ENCODE measurements at places on chromosomes 6 and 20.

DNA sequence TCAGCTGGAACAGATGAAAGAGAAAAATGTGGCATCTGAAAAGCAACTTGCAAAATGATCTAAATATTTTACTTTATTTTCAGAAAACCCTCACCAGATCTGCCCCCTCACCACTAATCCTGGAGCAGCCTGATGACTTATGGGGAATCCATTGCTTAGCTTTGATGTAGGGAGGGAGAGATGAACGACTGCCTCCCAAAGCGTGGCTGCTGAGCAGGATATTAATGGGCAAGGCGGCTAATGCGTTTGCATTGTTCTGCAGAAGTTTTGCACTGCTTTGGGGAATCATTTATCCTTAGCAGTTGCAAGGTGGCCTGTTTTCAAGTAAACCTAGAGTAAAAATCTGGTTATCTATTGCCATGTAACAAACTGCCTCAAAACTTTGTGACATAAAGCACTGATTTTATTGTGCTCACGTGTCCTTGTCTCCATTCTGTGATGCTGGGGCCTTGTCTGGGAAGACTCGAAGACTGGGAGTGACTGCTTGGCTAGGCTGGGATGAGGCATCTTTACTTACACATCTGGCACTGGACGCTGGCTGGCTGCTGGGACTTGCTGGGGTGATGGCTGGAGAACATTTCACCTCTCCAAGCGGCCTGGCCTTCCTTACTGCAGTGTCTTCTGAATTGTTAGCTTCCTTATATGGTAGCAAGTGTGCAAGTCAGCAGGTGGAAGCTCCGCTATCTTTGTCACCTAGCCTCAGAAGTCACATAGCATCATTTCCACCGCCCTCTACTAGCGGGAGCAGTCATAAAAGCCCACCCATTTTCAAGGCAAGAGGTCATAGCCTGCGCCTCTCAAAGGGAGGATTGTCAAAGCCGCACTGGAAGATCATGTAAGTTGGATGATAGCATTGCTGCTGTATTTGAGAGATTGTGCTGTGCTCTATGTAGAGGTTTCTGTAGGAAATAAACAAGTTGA, 313.2 kb downstream of the NRN1 start:
- no peak for DNase-seq

- DNase-seq, result no peak
These were observed 206.9 kb downstream of the NKAIN2 start for GRCh38 chr6:124010574-124010973.

DNA sequence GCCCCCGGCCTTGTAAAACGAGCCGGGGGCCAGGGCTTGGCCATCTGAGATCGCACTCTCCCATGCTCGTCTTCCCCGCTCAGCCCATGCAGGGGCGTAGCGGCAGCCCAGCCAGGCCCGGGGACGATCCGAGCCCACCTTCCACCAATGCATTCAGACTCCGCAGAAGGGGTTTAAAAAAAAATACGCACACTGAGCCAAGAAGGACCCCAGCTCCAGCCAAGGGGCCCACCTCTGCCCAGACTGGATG, 320 bp downstream of the GSTA4 start:
- DNase-seq, result peak; percentile 34

DNA sequence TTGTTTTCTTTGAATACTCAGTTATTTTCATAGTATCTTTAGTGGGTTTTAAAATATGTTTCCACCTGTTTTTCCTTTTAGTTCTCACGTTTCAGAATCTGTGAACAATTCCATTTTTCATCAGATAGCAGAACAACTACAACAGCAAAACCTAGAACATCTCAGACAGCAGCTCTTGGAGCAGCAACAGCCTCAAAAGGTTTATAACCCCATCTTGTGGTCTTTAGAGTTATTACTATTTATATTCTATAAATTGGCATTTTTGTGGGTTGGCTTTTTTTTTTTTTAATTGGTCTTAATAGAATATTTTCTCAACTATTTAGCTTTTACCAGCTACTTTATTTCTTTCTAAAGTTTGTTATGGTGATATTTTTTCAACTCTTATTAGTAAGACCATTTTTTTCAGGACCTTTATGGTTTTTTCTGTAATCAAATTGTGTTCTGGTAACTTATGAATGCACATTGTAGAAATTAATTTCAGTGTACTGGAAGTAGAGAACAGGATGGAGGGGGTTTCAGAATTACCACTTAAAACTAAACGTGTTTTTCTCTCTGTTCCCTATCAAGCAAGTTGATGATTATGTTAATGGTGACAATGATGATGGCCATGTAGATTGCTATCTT, 72.2 kb downstream of the SCAF8 start:
- DNase-seq, result peak; percentile 24

GRCh38 chr6:6277413-6277812, 43.0 kb downstream of the F13A1 start:
- no peak for DNase-seq

Measured in activated CD4-positive, alpha-beta T cell treated with anti-CD3 and anti-CD28 coated beads, Interleukin-2, Interleukin-6, amounts not matched to agents 100 ng/mL and 50 ng/mL, durations not matched to agents 16 hours and 8 hours (primary cell).